NCI-H187 treated with DMSO at 0.1 percent for 48 hours (cell line): ENCODE measurements at places on chromosomes 16 and 17.

DNA sequence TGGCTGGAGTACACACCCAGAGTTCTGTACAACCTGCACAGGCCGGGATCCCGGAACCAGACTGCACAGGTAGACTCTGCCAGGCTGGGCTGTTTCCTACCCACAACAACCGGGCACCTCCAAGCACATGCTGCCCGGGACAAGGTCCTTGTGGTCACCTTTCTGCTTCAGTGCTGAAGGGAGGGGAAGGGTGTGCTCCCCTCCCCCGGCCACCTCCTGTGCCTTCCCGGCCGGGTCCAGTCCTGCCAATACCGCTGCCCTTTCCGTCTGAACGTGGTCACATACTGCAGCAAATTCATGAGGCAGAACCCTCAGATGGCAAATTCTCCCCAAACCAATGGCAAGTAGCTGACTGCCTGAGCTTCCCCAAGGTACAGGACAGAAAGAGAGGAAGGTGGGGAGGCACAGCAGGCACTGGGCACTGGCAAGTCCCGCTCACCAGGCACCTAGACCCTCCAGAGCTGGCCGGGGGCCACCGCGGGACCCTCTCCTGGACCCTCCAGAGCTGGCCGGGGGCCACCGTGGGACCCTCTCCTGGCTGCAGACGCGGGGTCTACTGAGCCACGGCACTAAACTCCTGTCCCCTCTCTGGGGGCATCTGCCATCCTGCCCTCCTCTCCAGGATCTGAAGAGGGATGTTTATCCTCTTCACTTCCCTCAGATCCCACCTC lies 22.8 kb downstream of the SLC43A2 start:
- DNase-seq: no peak

DNA sequence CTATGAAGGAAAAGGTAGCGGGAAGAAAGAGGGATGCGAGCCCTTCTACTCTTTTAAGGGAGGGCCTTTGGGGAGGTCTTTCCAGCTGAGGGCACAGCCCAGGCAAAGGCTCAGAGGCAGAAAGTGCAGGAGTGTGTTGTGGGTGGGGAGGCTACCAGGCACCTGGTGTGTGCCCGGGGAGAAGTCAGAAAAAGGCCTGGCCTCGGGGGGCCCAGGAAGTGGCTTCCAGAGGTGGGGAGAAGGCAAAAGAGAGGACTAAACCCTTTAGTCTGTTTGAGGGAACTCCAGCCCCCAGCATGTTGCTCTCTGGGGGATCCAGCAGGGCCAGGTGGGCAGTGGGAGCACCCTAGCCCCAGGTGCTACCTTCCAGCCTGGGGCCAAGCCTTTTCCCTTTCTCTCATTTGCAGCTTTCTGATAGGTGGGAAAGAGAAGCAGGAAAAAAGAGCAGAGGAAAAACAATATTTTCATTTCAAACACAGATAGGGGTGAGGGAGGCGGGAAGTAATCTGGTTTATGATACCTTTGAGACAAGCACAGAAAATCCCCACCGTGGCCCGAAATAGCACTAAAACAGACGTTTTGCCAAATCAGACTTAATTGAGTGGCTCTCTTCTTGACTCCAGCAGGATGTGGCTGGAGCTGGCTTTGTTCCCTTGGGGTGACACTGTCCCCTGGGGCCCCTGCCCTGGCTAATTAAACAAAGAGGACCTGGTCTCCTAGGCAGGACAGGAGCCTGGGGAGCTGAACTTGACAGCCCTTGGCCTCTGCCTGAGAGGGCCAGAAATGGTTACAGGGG lies 10.4 kb downstream of the RAI1 start:
- no peak for DNase-seq

- no peak for DNase-seq
Measured at GRCh38 chr17:28908640-28909167, 5.8 kb upstream of the DHRS13 start.

DNA sequence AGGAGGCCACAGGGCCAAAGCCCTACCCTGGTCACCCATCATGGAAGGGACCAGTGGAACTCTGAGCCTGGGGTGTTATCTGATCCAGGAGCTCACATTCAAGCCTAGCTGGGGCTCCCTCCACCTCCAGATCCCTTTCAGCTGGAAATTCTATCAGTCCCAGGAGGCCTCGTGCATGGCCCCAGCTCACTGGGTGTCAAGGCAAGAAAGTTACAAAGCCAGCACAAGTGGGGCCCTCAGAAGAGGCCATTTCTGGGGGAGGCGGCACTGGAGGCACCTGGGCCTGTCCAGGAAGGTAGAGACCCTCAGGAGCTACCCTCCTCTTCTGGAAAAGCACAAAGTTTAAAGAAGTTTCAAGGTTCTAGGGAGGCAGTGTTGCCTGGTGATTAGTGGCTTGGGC lies 4.8 kb downstream of the CA7 start:
- no peak for DNase-seq

- no peak for DNase-seq
Measured at GRCh38 chr17:80092959-80093358, 8.4 kb upstream of the GAA start.

GRCh38 chr16:48788475-48788874 lies 178.5 kb upstream of the N4BP1 start:
- no peak for DNase-seq

DNA sequence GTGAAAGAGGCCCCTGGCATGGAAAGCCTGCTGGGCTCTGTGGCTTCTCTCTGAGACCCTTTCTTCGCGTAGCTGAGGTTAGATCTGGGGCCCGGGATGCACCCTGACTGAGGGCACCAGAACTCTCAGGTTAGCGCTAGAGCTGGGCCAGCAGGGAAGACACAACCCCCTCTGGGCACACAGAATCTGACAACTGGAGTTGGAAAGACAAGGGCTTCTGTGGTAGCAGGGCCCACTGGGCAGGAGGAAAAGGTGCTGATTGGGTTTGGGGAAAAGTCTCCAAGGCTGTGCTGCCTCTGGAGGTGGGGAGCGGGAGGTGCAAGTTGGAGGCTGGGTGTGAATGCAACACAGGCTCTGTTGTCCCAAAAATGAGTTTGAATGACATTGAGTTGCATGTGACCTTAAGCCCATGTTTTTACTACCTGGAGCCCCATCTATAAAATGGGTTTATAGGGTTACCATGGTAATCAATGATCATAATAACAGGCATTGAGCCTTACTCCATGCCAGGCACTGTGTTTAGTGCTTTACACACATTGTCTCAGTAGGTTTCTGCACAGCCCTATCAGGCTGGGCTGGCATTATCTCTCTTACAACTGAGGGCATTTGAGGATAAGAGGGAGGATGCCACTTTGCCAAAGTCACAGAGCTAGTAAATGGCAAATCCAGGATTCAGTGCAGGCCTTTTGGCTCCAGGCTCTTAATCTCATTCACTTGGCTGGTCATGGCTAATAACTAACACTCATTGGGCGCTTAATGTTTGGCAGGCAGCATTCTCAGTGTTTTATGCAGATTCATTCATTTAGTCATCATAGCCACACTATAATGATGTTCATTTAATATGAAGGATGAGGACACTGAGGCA lies 9.5 kb upstream of the IGFBP4 start:
- DNase-seq: no peak

- DNase-seq: no peak
Measured at GRCh38 chr16:57859331-57859730, 57.0 kb upstream of the KIFC3 start.

DNA sequence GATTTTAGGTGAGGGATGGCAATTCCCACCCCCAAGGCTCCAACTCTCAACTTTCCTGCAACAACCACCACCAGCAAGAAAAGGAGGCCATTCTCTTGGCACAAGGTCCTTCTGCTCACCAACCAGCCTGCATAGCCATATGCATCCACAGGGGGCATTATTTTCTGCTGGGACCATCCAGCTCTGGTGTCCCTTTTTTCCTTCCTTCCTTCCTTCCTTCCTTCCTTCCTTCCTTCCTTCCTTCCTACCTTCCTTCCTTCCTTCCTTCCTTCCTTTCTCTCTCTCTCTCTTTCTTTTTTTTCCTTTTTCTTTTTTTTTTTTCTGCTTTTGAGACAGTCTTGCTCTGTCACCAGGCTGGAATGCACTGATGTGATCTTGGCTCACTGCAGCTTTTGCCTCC lies 21.1 kb upstream of the COX10 start:
- no peak for DNase-seq

- no peak for DNase-seq
Measured at GRCh38 chr16:68713361-68713760, 23.7 kb upstream of the CDH1 start.

- no peak for DNase-seq
Measured at GRCh38 chr16:83682116-83682867, 125.5 kb upstream of the HSBP1 start.

DNA sequence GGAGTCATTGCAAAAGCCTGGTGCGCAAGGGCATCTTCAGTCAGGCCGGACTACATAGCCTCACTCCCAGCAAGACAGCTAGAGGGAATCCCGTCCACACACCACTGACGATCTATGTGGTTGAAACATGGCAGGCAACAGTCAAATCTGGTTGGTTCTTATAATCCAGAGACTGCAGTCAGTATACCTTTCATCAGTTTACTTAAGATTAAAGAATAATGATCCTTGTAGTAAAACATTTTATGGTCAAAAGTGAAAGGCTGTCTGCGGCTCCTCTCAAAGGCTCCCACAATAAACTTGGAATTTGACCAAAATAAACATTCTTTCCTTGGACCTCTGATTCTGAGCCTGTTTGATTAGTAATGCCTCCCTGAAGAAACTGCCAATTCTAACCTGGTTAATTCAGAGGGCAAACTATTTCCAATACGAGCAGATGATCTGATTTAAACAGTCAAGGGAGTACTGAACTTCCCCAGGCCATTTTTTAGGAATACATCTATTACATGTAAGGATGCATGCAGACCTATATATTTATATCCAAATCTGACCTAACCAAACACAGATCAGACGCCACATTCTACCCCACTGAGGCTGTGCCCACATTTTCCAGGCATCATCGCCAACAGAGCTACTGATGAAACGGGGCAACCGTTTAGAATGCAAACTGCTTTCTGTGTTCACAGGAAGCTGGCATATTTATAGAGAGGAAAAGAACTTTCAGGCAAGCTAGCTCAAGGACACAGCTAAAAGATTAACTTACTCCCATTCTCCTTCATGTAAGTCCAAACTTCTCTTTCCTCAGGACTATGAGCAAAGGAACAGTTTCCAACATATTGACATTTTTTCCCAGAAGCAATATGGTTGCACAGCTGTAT lies 15.3 kb upstream of the TXNDC11 start:
- no peak for DNase-seq

DNA sequence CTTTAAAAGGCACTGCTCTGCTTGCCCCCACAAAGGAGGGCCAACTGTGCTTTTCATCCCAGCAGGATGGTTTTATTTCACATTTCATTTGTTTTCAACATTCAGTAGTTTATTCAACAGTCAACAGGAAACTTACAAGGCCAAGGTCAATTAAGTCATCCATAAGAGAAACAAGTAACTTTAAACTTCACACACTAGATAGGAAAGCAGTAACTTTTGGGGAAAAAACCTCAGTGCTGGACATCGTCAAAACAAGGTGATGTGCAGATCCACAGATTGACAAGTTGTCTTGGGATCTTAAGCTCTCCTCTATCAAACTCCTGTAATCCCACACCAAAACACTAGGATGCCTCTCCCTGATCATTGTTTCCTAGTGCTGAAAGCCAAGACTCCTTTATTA lies 18.5 kb downstream of the NFE2L1 start:
- DNase-seq: no peak

GRCh38 chr16:84753412-84754326 lies 53.9 kb downstream of the USP10 start:
- DNase-seq: no peak

DNA sequence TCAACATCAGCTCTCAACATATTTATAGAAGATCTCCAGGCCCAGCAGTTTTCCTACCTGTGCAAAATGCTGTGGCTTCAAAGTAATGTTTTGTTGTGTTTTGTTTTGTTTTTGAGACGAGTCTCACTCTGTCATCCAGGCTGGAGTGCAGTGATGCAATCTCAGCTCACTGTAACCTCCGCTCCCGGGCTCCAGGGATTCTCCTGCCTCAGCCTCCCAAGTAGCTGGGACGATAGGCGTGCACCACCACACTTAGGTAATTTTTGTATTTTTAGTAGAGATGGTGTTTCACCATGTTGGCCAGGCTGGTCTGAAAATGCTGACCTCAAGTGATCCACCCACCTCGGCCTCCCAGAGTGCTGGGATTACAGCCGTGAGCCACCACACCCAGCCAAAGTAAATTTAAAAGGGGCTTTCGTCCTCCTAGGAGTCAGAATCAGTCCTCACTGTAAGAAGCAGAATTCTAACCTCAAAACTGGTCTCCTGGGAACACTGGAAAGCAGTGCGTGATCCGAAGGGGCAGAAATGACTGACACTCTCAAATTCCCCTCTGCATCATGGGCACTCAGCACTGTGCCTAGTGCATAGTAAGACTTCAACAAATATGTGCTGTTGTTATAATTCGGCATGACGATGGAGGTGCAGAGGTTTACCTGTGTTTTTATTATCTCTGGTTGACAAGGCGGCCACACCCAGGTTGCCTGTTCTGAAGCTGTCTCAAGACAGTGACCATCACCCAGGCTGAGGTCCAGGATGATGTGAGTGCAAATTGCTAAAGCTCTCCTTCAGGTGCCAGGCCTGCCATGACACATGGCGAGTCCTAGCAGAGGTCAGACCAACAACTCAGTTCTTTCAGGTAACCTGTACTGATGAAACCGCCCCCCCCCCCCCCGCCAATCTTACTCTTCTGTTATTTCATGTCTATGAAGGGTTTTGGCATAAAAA lies 59.8 kb downstream of the ADCY9 start:
- no peak for DNase-seq

GRCh38 chr17:78111016-78111726 lies 17.4 kb downstream of the TMC6 start:
- no peak for DNase-seq

GRCh38 chr16:10520869-10521578 lies 59.4 kb downstream of the EMP2 start:
- DNase-seq: no peak
